HCT116 (cell line): ENCODE measurements at places on chromosomes 2 and 18. TPM values are rescaled to one million over a fixed set of nuclear protein-coding genes. Genes with fewer than 3 reads are reported as not detected.
A peak's percentile ranks its signal among the peaks of the same experiment; 100 is the strongest.

Gene ITPRIPL1
- 12.4 TPM for total RNA-seq

DNA sequence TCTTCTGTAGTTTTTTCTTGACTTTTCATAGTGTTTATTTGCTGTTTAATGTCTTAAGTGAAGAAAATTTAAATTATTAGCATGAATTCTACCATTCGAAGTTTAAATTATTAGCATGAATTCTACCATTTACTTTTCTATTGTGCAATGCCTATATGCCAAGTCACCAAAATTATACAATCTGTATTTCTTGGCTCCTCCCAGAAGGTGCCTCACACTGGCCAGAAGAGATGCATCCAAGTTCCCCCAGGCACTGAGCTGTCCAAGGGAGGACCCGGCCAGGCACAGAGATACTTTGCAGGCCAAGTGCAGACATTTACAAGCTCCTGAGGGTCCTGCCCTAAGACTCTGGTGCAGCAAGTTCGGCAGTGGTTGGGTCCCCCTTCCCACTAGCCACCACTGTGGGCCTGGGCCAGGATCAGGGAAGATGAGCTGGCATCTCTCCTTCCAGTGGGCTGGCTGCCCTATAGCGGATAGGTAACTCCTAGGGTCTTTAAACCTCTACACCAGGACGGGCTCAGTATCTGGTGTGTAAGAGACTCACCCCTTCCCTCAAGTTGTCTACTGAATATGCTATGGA, 31.3 kb downstream of the TMEM247 start:
- no peak for DNase-seq
- H3K27ac ChIP-seq = no peak overlapping the region
- no peaks in the 10 kb centered on the region for H3K36me3 ChIP-seq
- H3K27me3 ChIP-seq = no peaks in the 10 kb centered on the region
- peaks cover 10% of the 10 kb centered on the region for H3K4me1 ChIP-seq

GRCh38 chr2:45024600-45025291, 15.5 kb upstream of the SIX2 start:
- no peaks in the 10 kb centered on the region for H3K4me1 ChIP-seq
- DNase-seq = peak; percentile 27
- no peaks in the 10 kb centered on the region for H3K27me3 ChIP-seq

Gene PFN4
- not detected for total RNA-seq

DNA sequence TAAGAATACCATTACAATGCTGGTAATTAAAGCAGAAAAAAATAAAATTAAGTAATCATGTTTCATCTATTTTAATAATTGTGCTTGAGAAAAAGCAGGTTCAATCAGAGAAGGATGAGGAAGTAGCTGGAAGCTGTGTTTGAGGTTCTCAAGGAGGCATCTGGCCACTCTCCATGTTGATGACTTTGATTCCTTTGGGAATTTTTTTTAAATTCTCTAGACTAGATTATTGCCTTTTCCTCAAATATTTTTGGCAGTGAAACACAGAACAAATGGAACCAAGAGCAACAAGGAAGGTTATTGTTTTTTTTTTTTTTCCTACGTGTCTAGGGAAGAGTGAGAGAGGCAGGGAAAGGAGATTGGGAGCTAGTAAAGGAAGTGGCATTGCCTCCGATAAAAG, 99.9 kb upstream of the NRP2 start:
- H3K36me3 ChIP-seq = no peaks in the 10 kb centered on the region
- no peak overlapping the region for H3K4me3 ChIP-seq
- H3K27ac ChIP-seq = no peak overlapping the region
- no peaks in the 10 kb centered on the region for H3K4me1 ChIP-seq
- H3K27me3 ChIP-seq = no peaks in the 10 kb centered on the region

DNA sequence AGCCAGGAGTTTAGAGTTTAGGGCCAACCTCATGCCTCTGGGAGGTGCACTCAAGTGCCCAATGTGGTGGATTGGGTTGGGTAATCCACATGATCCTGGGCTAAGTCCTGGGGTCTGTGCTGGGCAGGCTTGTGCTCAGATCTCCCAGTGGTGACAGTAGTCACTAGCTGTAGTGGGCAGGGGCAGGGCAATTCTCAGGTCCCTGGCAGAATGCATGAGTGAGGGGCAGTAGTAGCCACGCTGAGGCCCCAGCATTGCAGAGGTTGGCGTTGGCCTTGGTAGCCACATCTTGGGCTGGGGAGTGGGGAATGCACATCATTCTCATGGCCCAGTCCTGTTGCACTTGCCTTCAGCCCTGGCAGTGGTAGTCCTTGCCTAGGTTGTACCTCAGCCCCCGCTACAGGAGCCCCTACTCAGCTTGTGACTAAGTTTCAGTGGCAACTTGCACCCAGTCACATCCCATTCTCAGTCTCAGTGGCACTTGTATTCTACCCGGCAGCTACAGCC, 269.9 kb downstream of the GULP1 start:
- no peak overlapping the region for H3K4me3 ChIP-seq
- no peak overlapping the region for H3K27ac ChIP-seq
- H3K27me3 ChIP-seq = no peaks in the 10 kb centered on the region

Gene TNFAIP6
- total RNA-seq = not detected
